Activated T-helper 2 cell treated with anti-CD3 and anti-CD28 coated beads, Interferon-gamma antibody, Interleukin-2, Interleukin-4, amounts not matched to agents 10 μg/mL and 5 μg/mL and 100 μg/mL, durations not matched to agents 14 hours and 24 hours and 36 hours (primary cell): ENCODE measurements at places on chromosomes 16 and 17. TPM values are rescaled to one million over a fixed set of nuclear protein-coding genes. Genes with fewer than 3 reads are reported as not detected.

TBC1D26 gene
- 0.23 TPM in 1 of 2 replicates, not detected in the other for total RNA-seq

- no peak for DNase-seq
- peaks cover 21% of the 10 kb centered on the region for H3K4me1 ChIP-seq
- H3K27ac ChIP-seq: no peak overlapping the region
Measured at GRCh38 chr16:24998201-24998600, 17.0 kb downstream of the ARHGAP17 start.

KRT31 gene
- total RNA-seq: not detected in 2 replicates

DNA sequence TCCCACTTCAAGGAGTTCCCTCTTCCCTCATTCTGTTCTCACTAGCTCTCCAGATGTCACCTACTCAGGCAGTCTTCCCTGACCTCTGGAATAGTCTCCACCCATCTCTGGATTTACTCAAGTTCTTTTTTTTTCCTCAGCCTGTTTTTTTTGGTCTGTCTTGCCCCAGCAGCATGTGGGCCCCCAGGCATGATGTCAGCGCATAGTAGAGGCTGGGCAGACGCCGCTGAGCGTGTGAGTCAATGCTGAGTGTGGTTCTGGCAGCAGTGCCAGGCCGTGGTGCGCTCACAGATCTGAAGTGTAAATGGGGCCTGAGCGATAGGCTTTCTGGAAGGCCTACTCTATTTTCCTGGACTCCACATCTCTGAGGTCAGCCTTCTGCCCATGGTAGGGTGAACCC lies 2.7 kb upstream of the KCNJ18 start:
- H3K27ac ChIP-seq: no peak overlapping the region
- H3K4me3 ChIP-seq: no peak overlapping the region
- DNase-seq: no peak
- no peaks in the 10 kb centered on the region for H3K27me3 ChIP-seq

DNA sequence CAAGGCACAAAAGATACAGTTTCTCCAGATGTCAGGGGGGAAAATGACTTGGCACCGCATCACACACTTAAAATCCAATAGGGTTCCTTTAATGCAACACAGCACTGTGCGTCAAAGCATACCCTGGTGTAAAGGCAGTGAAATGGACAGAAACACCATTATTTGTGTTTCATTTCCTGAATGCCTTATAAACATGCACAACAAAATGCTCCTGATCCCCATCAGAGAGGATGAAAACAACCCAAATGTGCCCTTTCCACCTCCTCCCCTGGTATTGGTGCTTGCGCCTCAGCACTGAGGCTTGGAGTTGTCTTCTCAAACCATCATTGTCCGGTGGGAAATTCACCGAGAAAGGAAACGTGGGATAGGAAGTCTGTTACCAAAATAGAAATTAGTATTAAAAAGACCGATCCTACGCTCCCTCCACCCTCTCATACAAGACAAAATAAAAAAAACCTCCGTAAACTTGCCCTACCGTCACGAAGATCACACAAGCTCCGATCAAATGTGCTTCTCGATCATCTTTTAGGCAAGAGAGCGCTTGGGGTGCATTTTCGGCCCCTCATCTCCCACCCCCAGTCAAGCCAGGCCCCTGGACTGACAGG lies 722 bp downstream of the CDC27 start:
- peaks cover 25% of the 10 kb centered on the region for H3K36me3 ChIP-seq
- no peaks in the 10 kb centered on the region for H3K27me3 ChIP-seq
- H3K4me1 ChIP-seq: peaks cover 41% of the 10 kb centered on the region
- peak overlapping the region; percentile 97 for H3K27ac ChIP-seq

- H3K27me3 ChIP-seq: no peaks in the 10 kb centered on the region
- peaks cover 15% of the 10 kb centered on the region for H3K4me1 ChIP-seq
- no peak overlapping the region for H3K4me3 ChIP-seq
- no peak for DNase-seq
- H3K27ac ChIP-seq: no peak overlapping the region
Measured at GRCh38 chr16:30179931-30180330, 3.5 kb upstream of the CORO1A start.

SRP68 gene
- 188 and 194 TPM in 2 replicates for total RNA-seq

DNA sequence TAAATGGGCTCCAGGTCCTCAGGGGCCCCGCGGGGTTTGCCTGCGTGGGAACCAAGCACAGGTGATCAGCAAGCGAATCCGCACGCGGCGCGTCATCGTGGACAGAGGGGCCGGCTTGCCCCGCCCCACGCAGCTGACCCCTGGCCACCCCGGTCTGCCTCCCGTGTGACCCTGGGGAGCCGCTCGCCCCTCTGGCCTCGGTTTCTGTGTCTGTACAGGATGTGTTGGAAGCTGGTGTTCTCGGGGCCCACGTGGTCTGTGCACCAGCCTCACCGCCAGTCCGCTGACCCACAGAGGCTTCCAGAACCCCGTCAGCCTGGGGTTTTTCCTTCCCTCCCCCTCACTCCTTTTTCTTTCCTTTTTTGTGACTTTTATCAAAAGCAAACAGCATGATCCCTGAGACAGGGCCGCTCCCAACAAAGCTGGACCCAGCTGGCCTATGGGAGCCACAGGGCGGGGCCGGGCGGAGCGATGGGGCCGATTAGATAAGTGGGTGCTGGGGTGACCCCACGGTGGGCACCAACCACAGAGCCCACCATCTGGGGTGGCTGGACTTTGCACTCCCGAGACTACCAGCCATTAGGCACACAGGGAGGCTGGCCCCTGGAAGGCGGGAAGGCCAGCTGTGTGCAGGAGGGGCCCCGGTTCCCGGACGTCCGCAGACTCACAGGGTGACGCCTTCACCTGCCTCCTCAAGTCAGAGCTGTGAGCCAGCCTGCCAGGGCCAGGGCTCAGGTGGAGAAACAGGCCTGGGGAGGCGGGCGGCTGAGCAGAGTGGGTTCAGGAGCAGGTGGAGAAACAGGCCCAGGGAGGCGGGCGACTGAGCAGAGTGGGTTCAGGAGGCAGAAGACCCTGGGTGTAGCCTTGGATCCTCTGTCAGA lies 56.0 kb downstream of the ZFPM1 start:
- DNase-seq: no peak
- H3K4me3 ChIP-seq: no peak overlapping the region
- no peaks in the 10 kb centered on the region for H3K36me3 ChIP-seq
- no peaks in the 10 kb centered on the region for H3K4me1 ChIP-seq

- H3K27me3 ChIP-seq: no peaks in the 10 kb centered on the region
- peaks cover 14% of the 10 kb centered on the region for H3K4me1 ChIP-seq
- H3K27ac ChIP-seq: peak overlapping the region; percentile 84
- H3K4me3 ChIP-seq: no peak overlapping the region
- peak; percentile 82 for DNase-seq
Measured at GRCh38 chr17:29579866-29580771, 9.3 kb downstream of the GIT1 start.

DNA sequence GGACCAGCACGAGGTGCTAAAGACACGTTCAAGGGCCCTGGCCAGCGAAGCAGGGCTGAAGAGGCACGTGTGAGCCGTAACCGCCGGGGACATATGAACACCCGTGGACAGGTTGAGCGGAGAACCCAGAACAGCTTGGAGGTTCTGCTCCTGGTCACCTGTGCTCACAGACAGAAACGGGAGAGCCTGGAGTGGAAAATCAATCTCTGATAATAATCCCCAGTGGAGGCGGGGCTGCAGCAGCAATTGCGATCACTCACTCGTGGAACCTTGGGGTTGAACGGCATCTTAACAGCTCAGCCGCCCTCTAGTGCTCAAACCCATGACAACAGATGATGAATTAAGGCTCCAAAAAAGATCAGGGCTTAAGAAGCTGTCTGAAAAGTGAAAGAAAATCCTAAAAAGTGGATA lies 25.6 kb downstream of the WIPI1 start:
- no peaks in the 10 kb centered on the region for H3K27me3 ChIP-seq
- DNase-seq: peak; percentile 29
- H3K27ac ChIP-seq: no peak overlapping the region
- H3K4me1 ChIP-seq: peaks cover 13% of the 10 kb centered on the region
- peaks cover 49% of the 10 kb centered on the region for H3K36me3 ChIP-seq

DNA sequence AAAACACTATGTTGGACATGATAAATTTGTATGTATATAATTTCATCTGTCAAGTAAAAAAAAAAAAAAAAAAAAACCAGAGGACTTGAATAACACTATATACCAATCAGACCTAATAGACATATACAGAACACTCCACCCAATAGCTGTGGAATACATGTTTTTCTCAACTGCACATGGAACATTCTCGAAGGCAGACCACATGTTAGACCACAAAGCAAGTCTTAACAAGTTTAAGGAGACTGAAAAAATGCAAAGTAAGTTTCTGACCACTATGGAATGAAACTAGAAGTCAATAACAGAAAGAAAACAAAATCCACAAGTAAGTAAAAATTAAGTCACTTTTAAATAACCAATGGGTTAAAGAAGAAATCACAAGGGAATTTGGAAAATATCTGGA lies 8.4 kb upstream of the CNTNAP4 start:
- no peaks in the 10 kb centered on the region for H3K4me1 ChIP-seq
- H3K27me3 ChIP-seq: no peaks in the 10 kb centered on the region
- H3K36me3 ChIP-seq: no peaks in the 10 kb centered on the region
- no peak overlapping the region for H3K4me3 ChIP-seq
- DNase-seq: no peak
- no peak overlapping the region for H3K27ac ChIP-seq

ANKRD40CL gene
- total RNA-seq: not detected in 2 replicates

CIITA gene
- total RNA-seq: 8.6 and 9.3 TPM in 2 replicates

DNA sequence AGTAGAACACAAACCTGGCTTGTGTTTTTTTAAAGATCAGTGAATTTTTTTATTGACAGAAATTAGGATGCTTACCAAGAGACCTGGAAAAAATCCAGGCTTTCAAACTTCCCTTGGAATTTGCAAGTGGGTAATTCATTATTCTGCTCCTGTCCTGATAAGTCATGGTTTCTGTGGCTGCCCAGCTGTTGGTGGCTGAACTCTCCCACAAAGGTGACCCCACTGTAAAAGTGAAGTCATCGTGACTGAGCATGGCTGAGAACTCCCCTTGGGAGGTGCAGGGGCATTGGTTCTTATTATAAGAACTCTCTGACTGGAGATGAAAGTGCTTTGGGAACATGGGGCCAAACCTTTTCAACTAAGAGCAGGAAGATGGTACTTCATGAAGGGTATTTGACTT lies 46.6 kb upstream of the TANC2 start:
- H3K27ac ChIP-seq: no peak overlapping the region
- no peaks in the 10 kb centered on the region for H3K36me3 ChIP-seq
- H3K4me1 ChIP-seq: no peaks in the 10 kb centered on the region
- no peak overlapping the region for H3K4me3 ChIP-seq
- H3K27me3 ChIP-seq: peaks cover 3% of the 10 kb centered on the region

GRCh38 chr17:82890926-82891678 lies 51.3 kb upstream of the ZNF750 start:
- DNase-seq: no peak
- H3K27me3 ChIP-seq: no peaks in the 10 kb centered on the region
- H3K4me3 ChIP-seq: no peak overlapping the region
- no peak overlapping the region for H3K27ac ChIP-seq
- H3K4me1 ChIP-seq: peaks cover 44% of the 10 kb centered on the region
- peaks cover 56% of the 10 kb centered on the region for H3K36me3 ChIP-seq

GRCh38 chr17:7431231-7431630 lies 2.6 kb downstream of the SPEM3 start:
- no peaks in the 10 kb centered on the region for H3K36me3 ChIP-seq
- H3K27me3 ChIP-seq: no peaks in the 10 kb centered on the region
- peaks cover 6% of the 10 kb centered on the region for H3K4me1 ChIP-seq
- DNase-seq: no peak
- no peak overlapping the region for H3K4me3 ChIP-seq

TMEM107 gene
- total RNA-seq: 18.7 and 25.0 TPM in 2 replicates

GRCh38 chr17:5540321-5540720 lies 44.0 kb downstream of the NLRP1 start:
- no peaks in the 10 kb centered on the region for H3K27me3 ChIP-seq
- no peaks in the 10 kb centered on the region for H3K4me1 ChIP-seq
- no peak overlapping the region for H3K27ac ChIP-seq

DNA sequence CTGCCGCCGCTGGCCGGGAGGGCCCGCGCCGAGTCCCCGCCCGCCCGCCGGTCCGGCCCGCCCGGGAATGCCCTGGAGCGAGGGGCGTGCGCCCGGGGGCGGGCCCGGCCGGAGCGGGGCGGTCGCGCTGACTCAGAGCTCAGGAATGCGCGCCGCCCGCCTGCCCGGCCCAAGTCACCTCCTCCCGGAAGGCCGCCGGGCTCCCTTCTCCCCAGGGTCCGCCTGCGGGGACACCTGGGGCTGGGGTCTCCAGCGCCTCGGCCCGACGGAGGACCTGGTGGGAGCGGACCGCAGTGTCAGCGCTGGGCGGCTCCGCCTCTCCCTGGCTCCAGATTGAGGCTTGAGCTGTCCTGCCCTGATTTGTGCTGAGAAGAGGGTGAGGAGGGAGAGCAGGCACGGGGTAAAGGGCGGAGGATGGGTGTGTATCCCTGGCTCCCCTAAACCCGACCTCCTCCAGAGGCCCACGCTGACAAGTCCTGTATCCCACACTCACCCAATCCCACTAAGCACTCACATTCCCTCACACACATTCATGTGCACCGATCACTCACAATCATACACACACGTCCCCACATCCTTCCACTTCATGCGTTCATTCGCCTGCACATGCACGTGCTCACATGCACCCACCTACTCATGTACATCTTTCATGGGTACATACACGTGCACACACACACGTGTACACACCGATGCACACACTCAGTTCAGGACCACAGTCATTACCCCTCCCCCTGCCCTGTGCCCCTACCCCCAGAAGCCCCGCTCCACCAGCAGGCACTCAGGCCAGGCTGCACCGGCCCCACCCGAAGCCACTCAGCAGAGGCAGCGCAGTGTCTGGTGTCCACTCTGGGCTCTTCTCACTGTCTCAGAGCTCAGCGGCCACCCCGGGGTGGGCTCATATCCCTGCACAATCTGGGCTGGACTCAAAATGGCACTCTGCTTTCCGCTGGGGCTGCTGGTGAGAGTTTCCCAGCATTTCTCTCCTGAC lies at the start of gene RHBDF1:
TSS of gene RHBDF1 (minus strand) at position 71 of the 988 bp plus-strand sequence. CDS start 7,616 bp downstream, outside the sequence.
- no peaks in the 10 kb centered on the region for H3K36me3 ChIP-seq
- no peak within 1 kb of the TSS for H3K27ac ChIP-seq
- H3K27me3 ChIP-seq: peaks cover 45% of the 10 kb centered on the region
- DNase-seq: no peak
- H3K4me3 ChIP-seq: peak within 1 kb of the TSS; percentile 46

DNA sequence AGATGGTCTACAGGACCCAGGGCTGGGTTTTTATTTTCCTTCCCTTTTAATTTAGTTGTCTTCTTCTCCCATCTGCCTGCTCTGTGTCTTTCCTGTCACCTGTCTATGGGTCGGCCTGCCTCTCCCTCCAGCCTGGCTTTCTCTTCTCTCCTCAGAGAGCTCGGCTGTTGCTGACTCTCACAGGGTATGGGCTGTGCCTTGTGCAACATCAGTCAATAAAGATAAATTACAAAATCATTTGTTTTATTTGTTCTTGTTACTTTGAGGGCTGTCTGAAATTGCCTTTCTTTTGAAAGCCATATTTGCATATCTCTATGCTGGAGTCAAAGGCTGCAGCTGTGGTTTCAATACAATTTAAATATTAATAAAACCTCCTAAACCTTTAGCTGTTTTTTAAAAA lies 15.6 kb downstream of the RND2 start:
- no peak overlapping the region for H3K4me3 ChIP-seq
- H3K4me1 ChIP-seq: no peaks in the 10 kb centered on the region
- no peak for DNase-seq
- peaks cover 15% of the 10 kb centered on the region for H3K36me3 ChIP-seq

- H3K4me1 ChIP-seq: peaks cover 3% of the 10 kb centered on the region
- no peak for DNase-seq
- H3K4me3 ChIP-seq: no peak overlapping the region
- H3K36me3 ChIP-seq: no peaks in the 10 kb centered on the region
- H3K27me3 ChIP-seq: peaks cover 2% of the 10 kb centered on the region
Measured at GRCh38 chr17:67487506-67487905, 110.4 kb downstream of the PITPNC1 start.

SDR42E2 gene
- 0.09 TPM in 1 of 2 replicates, not detected in the other for total RNA-seq
